ENCODE measurements at places on chromosomes 13 and 19. TPM values are rescaled to one million over a fixed set of nuclear protein-coding genes. Genes with fewer than 3 reads are reported as not detected.

DNA sequence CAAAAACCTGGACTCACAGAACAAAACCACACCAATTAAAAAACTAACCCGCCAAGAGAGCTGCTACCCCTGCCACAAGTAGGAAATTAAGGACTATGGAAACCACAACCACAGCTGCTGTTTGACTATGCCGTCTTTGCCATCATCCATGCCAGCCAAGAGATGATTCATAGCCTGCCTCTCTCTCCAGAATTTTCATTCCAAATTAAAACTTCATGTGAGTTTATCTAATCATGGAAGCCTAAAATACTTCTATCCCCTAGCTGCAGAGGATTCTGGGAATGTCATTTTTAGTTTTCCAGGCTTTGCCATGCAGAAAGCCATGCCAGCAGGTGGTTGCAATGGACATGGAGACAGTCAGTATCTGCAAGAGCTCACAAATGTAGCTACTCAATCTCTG, 27.6 kb upstream of the GTF2F2 start:
- DNase-seq, result no peak

DNA sequence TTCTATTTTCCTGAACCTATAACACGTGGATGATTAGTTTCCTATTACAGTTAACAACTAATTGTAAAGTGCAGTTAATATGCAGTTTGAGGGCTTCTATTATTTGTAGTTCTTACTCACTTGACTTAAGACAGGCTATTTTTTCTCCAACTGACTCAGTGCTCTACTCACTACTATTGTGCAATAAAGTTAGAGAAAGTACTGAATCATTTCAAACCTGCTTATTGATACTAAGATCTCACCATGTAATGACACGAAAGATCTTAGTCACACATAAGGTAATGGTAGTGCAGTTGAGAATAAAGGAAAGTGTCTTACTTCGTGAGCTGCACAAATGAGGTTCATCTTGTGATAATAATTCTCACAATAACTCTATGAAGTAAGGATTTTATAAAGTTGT, 22.8 kb upstream of the ITM2B start:
- DNase-seq, result peak; percentile 58

DNA sequence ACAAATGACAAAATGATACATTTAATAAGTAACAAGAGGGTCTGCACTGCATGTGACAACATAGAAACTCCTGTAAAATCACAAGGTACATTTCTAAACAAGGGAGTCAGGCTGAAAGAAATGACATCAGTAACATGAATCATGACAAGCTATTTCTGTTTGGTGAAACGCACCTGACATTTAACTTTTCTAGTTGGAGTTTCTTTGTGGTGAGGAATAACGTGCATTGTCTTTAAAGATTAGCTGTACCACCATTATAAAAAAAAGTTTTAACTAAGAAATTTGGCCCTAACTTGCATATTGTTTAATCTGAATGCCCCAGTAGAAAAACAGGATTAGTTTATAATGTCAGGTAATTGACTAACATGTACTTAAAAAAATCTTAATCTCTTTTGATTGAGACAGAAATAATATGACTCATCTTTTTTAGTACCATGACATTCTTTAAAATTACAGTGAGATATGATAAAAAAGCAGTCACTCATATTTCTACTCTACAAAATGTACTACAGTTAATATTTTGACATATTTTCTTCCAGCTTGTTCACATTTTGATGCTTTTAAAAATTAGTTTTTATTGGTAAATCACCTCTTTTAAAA, 418.2 kb downstream of the KLF12 start:
- DNase-seq, result no peak

DNA sequence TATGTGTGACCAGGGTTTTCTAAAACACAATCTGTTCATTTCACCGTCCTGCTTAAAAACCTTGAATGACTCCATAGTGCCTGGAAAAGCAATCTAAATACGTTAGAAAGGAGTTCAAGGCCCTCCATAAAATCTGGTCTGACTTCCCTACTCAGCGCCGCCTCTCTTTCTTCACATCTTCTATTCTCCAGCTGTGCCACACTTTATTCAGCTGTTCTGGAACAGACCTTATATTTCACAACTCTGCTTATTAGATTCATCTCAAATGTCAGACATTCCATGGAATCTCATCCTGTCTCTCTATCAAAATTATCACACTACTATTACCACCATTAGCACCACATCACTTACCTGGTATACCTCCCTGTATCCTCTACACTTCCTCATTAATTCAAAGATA, 19.8 kb upstream of the SPART start:
- DNase-seq, result no peak

DNA sequence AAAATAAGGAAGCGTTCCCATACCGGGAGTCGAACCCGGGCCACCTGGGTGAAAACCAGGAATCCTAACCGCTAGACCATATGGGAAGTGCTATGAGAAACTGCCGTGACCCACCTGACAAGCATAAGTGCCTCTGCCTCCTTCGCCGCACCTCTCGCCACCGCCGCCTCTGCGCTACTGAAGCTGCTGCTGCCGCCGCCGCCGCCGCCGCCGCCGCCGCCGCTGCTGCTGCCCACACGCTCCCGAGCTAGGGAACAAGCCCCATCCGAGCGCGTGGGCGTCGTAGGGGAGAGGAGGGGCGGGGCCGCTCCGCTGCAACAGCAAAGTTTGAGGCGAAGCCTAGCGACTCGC, 610 bp upstream of the WBP4 start:
- no peak for DNase-seq

GRCh38 chr13:59510386-59510785, 653.3 kb downstream of the DIAPH3 start:
- DNase-seq, result no peak

DACH1 gene
- polyA plus RNA-seq, result 0.10 TPM

ZNF160 gene
- polyA plus RNA-seq, result 19.4 TPM
